Right forelimb (tissue), 1 donor: ENCODE measurements at places on chromosomes 7 and 10.
A peak's percentile ranks its signal among the peaks of the same experiment; 100 is the strongest.

- DNase-seq, result no peak
Observed at GRCh38 chr7:149853157-149853556, 15.0 kb downstream of the ZNF862 start.

DNA sequence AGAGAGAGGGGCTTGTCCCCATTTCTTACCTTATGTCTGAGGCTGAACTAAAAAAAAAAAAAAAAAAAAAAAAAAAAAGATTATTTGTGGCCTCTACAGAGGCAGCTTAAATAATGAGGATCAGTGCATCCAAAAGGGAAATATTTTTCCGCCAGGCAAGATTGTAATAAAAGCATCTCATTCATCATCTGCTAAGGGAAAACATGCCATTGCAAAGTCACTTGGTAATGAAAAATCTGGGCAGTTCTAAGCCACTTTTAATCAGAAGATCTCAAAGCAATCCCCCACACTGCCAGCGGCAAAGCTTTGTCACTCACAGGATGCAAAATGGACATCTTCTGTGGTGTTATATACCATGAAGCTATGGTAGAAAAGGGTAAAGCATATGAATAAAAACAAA is 3.8 kb downstream of the FAM107B start:
- DNase-seq, result no peak

DNA sequence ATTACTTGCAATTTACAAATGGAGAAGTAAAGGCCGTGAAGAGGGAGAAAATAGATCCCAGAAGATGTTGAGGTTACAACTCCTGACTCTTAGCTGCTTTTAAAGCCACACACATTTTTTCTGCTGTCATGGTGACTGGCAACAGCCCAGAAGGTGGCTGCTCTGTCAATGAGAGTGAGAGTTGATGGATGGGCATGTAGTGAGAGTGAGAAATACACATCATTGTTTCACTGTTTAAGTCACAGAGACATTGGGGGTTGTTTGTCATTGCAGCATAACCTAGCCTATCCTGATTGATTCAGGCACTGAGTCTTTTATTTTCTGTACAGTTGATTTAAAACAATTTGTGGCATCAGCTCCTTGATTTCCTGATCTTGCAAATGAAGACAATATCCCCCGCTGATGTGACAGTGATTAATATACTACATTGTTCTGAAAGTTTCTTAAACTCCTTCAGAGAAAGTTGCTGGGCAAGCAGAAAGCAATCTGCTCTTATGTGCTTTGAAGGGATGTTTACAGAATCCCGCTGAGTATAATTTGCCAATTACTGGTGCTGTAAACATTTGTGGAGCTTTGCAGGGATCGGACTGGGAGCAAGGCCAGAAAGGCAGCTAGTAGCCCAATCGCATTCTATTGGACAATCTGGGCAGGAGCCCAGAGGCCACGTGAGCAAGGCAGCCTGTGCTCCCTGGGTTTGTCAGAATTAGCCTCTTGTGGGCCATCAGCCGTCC is 229.6 kb downstream of the PRPF18 start:
- no peak for DNase-seq

DNA sequence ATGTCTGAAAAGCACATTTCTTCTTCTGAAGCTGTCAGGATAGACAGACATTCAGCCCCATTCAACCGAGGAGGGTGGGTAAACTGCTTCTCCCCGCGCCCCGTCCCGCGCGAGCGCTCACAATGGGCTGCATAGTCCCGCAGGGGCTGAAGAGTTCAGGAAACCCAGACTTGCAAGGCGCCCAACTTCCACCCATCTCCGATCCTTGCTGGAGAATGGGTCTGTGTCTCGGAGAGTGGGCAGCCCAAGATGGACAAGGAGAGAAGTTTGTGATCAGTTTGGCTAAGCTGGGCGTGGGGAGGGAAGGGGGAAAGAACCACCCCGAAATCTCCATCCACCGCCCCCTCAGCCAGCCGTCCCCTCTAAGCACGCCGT is 686 bp downstream of the AASS start:
- no peak for DNase-seq

GRCh38 chr7:50739744-50740435 is 42.8 kb downstream of the GRB10 start:
- DNase-seq, result no peak

DNA sequence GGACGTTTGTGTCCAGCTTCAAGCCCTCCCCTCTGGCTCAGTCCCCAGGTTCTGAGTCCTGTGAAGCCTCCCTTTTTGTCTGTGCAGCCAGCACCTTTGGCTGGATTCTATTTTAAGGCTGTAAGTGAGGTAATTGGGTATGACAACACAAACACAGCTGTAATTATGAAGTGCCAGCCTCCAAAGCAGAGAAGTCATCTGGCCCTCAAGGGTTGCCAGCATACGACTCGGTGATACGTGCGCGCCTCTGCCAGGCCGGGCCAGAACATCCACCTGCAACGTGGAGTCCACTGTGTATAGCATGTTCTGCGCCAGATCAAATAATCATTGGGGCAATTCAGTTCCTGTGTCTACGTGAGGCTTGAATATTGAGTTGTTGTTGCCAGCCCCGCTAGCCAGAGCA is 6.7 kb upstream of the FAM180A start:
- no peak for DNase-seq

DNA sequence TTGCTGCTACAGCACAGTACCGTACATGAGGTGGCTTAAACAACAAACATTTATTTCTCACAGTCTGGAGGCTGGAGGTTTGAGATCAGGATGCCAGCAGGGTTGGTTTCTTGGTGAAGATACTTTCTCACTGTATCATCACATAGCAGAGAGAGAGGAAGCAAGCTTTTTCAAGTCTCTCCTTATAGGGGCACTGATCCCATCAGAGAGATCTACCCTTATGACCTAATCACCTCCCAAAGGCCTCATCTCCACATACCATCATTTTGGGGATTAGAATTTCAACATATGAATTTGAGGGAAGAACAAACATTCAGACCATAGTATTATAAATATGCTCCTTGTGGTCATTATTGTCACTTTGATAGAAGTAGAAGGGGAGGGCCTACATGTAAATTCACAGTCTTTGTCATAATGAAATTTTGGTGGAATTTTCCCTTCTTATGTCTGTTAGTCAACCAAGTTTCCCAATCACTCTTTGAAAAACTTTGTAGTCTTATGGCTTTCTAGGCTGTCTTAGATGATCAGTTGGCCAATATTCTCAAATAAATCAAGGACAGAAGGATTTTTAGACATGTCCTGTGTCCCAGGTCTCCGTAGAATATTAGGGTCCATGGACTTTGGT is 606.2 kb downstream of the LRMDA start:
- DNase-seq, result no peak

DNA sequence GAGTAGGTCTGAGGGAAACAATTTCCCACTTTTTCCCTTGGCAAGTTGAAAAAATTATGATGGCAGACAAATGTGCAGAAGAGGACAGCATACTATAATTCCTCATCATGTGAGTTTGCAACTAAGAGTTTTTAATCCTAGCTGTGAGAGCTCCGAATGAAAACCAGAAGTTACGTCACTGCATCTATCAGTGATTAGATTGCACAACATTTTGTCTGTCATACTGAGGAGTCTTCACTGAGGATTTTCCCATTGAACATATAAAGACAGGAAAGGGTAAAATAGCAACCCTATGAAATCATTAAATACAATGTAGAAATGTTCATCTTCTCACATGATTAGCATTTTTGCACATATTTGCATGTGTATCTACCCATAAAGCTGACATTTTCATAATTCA is 45.8 kb downstream of the ZNF736 start:
- no peak for DNase-seq

GRCh38 chr10:47331954-47332353 is 9.7 kb downstream of the GDF2 start:
- DNase-seq, result no peak

DNA sequence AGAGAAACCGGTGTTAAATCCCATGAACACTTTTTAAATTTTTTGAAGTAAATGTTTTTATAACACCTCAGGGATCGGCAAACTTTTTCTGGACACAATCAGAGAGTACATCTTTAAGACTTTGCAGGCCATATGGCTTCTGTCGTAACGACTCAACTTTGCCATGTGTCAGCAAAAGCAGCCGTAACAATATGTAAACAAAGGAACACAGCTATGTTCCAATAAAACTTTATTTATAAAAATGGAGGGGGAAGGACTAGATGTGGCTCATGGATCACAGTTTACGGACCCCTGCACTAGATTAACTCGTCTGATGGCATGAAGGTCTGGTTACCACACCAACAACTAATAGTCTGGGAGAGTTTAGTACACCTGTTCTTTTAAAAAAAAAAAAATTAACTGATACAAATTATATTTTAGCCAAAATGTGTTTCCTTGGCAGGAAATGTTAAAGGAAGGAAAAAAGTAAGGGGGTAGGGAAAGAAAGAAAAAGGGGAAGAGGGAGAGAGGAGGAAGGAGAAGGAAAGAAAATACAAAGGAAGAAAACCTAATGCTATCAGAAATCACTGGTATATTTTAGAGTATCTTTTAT is 50.2 kb downstream of the ABI1 start:
- no peak for DNase-seq

DNA sequence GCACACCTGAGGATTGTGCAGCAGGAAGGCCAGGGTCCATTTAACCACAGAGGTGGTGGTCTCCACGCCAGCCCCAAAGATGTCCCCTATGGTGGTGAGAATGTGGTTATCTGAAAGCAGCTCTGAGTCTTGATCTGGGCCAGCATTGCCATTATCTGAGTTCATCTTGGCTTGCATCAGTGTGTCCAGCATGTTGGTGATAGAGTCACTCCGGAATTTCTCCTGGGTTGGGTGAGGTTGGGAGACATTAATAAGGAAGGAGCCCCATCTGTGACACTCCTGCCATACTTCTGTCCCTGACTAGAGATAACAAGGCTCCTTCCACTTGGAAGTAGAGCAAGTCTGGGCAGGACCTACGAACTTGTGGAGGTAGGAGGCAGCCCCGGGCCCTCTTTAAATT is 4.2 kb downstream of the CYP17A1 start:
- DNase-seq, result no peak

GRCh38 chr10:79166312-79166721 is 97.6 kb downstream of the ZMIZ1 start:
- DNase-seq, result no peak

DNA sequence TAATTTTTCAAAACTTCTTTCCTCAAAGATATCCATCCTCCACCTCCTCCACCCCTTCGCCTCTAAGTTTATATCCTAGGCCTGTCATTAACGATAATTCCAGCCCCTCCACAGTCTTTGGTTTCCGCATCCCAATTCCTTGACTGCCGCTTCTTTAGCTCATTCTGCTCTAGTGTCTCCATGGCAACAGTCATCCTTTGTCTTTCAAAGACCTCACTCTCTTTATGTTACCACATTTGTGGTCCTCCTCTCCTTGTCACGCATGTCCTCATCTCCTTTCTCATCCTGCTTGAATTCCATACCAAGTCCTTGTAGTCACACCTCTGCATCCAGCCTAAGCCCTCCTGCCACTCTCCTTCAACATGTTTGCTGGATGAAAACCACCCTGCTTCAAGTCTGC is 511.2 kb upstream of the KLF6 start:
- no peak for DNase-seq

GRCh38 chr10:71974489-71975021 is 10.4 kb downstream of the CHST3 start:
- DNase-seq, result peak; percentile 56

GRCh38 chr10:103931603-103932002 is 13.6 kb upstream of the STN1 start:
- no peak for DNase-seq

- DNase-seq, result no peak
Observed at GRCh38 chr10:125121003-125121402, 39.4 kb downstream of the CTBP2 start.

- no peak for DNase-seq
Observed at GRCh38 chr10:91238191-91238590, 17.7 kb downstream of the PCGF5 start.

DNA sequence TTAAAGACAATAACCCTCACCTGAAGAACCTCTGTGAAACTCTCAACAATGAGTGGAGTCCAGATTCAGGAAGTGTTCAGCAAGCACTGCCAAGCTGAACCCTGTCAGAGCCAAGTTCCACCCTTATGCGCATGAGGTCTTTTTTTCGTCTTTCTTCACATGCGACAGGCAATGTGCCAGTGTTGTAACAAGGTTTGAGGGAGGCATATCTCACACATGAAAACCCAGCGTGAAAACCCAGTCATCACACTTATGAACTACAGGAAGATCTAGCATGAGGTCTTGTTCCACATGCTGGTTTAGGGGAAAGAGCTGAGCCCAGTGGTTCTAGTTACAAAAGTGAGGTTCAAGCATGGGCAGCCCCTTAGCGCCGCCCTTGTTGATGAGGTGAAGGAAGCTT is 49.7 kb downstream of the RABGEF1 start:
- no peak for DNase-seq

- no peak for DNase-seq
Observed at GRCh38 chr10:48377751-48378530, 71.5 kb downstream of the MAPK8 start.

DNA sequence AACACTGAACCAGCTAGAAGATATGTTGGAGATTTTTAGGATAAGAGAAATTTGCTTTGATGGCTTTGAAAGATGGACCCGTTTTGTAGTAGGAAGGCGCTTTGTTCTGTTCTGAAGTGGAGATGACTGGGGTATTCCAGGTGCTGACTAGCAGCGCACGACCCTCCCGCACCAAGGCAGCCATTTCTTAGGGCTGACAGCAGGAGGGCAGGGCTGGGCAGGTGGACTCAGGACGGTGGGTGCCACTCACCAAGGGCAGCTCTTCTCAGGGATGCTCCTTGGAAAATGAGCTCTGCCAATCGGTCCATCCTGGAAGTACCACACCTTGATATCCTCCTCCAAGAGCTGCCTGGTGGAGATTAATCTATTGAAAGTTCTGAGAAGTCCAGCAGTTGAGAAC is 463.6 kb upstream of the FOXK1 start:
- no peak for DNase-seq

GRCh38 chr7:142795339-142795863 is 24.6 kb downstream of the PRSS2 start:
- peak; percentile 35 for DNase-seq

DNA sequence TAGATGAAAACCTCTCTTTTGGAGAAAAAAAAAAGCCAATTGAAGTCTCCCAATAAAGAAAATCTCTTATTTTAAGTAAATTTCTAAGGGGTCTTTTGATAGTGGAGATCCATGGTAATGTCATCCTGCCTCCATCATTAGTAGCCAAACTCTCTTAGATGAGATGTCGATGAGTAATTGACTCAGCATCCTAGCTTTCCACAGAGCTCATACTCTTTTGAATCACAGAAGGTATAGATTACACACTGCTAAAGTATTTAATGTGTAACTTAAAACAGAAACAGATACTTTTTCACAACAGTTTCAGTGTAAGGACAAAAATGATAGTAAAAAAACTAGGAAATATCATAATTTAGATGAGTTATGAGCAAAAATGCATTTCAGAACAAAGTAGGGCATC is 19.4 kb downstream of the MAGI2 start:
- DNase-seq, result no peak

GRCh38 chr10:43926875-43927406 is 278.3 kb upstream of the ZNF32 start:
- no peak for DNase-seq

DNA sequence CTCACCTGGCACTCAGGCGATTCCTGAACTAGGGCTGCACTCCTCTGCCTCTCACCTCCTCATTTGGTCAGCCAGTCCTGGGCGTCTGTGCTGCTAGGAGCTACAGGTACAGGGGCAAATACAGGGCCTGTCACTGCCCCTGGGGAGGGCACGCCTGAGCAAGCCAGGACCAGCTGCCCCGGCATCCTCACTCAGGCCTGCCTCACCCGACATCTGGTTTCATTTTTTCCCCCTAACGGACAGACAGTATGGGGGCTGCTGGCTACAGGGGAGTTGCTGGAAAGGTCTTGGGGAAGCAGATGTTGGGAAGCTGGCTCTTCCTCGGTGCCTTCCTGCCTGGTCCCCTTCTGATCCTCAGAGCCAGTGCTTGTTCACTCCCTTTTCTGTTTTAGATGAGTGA is 77.3 kb upstream of the PPIF start:
- no peak for DNase-seq
